Skin of body (tissue), 3 donors: ENCODE measurements at places on chromosomes 6 and 20.

- DNase-seq, result no peak
These were observed 47.4 kb downstream of the COL21A1 start for GRCh38 chr6:56199956-56200355.

DNA sequence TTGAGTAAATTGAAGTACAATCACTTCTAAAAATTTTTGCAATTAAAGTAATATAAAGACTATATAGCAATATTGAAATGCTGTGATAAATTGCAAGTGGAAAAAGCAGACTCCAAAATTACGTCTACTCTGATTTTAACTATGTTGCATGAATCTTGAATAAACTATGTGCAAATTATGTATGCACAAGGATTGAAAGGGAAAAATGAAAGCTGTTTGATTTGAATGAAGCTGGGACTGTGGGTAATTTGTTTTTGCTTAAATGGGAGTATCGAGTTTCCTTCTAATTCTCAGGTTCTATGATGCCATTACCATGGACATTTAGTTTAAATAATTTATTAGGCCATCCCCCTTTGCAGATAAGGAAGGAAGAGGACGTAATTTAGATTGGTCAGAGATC is 198.7 kb upstream of the MYLIP start:
- DNase-seq, result no peak

DNA sequence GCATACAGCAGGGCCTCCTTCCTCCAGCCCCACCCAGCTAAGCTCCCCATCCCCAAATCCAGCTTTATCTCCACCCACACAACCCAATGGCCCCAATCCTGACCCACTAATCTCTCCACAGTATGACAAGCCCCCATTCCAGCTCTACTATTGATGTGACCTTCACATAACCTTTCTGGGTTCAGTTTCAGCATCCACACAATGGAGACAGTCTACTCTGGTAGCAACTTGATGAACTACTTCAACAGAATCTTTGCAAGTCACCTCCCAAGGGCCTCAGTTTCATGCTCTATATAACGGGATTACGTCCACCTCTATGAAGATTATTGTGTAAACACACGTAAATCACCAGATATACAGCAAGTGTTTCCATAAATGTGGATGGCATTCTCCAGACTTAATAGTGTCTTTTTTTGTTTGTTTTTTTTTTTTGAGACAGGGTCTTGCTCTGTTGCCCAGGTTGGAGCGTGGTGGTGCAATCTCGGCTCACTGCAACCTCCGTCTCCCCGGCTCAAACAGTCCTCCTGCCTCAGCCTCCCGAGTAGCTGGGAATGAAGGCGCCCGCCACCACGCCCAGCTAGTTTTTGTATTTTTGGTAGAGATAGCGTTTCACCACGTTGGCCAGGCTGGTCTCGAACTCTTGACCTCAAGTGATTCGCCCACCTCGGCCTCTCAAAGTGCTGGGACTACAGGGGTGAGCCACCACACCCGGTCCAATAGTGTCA is 1.4 kb downstream of the AHCY start:
- DNase-seq, result no peak

DNA sequence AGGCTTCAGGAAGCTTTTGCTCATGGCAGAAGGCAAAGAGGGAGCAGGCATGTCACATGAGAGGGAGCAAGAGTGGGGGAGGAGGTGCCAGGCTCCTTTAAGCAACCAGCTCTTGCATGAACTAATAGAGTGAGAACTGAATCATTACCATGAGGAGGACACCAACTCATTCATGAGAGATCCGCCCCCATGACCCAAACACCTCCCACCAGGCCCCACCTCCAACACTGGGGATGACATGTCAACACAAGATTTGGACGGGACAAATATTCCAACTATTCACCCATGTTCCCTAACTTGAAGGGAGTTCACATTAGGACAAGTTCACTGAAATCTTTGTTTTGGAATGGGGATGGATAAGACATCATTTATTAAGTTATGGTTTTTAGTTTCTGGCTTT is 155.2 kb upstream of the ESR1 start:
- no peak for DNase-seq

DNA sequence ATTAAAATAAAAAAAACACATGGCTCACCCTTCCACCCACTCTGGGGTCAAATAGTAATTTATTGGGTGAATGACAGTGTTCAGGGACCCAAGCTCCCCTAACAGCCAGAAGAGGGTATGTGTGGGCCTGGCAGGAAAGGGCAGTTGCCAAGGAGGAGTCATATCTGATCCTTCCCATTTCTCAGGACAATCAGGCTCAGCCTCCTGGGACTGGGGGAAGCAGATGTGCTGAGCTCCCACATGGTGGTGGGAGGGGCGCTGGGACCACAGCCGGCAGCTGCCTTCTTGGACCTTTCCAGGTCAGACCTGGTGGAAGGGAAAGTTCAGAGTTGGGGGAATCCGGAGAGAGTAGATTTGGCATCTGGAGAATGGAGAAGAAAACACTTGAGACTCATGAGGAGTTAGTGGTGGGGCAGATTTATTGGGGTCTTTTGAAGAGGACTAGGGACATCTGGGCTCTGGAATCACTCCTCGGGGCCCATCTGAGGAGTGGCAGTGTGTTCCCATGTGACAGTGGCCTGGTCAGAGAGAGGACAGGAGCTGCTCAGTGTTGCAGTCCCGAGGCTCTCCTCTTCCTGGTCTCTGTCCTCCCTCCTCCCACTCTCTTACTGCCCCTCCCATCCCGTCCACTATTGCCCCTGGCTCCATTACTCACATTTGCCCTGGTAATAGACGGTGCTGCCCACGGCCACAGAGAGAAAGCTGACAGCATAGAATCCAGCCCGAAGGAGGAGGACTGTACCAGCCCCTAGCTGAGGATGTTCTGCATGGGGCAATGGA is 3.0 kb downstream of the LST1 start:
- DNase-seq, result no peak

GRCh38 chr6:5723841-5724691 is 282.7 kb downstream of the NRN1 start:
- no peak for DNase-seq
